ENCODE measurements at places on chromosomes 13 and 19.
A peak's percentile ranks its signal among the peaks of the same experiment; 100 is the strongest.

GRCh38 chr13:90585392-90585791 is 762.1 kb upstream of the MIR17HG start:
- no peak for DNase-seq

GRCh38 chr13:66071608-66072007 is 1158.5 kb downstream of the PCDH9 start:
- DNase-seq: no peak

DNA sequence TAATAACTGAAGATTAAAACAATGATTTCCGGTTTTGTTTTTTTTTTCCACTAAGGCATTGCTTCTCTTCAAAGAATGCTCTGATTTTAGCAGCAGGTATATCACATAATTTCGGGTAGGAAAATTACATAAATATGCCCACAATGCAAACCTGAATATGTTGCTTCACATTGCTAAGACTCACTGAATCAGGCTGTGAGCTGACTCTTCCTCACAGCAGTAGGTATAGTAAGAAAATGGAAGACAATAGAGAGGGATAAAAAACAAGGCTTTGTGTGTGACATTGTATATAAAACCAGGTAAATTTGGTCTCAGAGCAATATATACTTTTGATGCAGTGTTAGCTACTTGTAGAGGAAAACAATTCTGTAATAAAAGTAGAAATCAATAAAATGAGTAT is 1355.0 kb downstream of the OLFM4 start:
- DNase-seq: no peak

- DNase-seq: no peak
These were observed 3.3 kb upstream of the OPA3 start for GRCh38 chr19:45587873-45588272.

- DNase-seq: no peak
These were observed 7.1 kb upstream of the KL start for GRCh38 chr13:33008946-33009722.

- DNase-seq: no peak
These were observed 56.5 kb downstream of the CDK8 start for GRCh38 chr13:26310470-26310869.

GRCh38 chr13:27851096-27851850 is 59.0 kb downstream of the GSX1 start:
- DNase-seq: no peak

DNA sequence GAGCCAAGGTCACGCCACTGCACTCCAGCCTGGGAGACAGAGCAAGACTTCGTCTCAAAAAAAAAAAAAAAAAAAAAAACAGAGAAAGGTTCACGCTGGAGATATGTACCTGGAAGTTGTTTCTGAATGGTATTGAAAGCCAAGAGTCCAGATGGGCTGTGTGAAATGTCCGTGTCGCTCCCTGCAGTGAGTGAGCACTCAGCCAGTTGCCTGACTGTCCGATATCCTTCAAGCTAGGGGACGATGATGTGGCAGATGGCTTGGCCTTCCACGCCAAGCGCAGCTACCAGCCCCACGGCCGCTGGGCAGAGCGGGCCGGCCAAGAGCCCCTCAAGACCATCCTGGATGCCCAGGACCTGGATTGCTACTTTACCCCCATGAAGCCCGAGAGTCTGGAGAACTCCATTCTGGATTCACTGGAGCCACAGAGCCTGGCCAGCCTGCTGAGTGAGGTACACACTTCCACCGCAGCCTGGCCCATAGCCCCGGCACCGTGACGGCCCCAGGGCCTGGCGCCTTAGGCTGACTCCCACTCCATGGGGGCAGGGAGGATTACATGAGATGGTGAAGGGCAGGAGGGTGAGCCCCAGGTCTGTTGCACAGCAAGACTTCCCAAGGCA is 11.7 kb upstream of the OVOL3 start:
- DNase-seq: no peak

DNA sequence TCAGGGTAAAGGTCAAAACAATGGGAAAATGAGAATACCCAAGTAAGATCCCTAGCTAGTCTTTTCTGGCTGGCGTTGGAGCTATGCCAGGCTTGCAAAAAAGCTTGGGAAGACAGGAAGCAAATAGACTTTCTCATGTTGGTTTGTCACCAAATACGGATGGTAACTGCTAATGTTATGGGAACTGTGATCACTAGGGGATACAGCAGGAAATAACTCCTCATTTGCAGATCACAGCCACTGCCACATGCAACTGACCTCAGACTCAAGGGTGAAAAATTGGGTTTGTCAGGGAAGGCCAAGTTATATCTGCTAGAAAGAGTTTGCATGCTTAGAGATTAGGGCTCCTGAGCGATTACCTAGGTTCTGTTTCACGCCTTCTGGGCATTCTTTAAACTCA is 162.9 kb downstream of the NHLRC3 start:
- no peak for DNase-seq

GRCh38 chr13:80574113-80574850 is 233.4 kb upstream of the SPRY2 start:
- DNase-seq: no peak

GRCh38 chr13:78428646-78429045 is 174.7 kb downstream of the POU4F1 start:
- no peak for DNase-seq

GRCh38 chr13:25335856-25336255 is 34.4 kb downstream of the NUP58 start:
- DNase-seq: no peak

DNA sequence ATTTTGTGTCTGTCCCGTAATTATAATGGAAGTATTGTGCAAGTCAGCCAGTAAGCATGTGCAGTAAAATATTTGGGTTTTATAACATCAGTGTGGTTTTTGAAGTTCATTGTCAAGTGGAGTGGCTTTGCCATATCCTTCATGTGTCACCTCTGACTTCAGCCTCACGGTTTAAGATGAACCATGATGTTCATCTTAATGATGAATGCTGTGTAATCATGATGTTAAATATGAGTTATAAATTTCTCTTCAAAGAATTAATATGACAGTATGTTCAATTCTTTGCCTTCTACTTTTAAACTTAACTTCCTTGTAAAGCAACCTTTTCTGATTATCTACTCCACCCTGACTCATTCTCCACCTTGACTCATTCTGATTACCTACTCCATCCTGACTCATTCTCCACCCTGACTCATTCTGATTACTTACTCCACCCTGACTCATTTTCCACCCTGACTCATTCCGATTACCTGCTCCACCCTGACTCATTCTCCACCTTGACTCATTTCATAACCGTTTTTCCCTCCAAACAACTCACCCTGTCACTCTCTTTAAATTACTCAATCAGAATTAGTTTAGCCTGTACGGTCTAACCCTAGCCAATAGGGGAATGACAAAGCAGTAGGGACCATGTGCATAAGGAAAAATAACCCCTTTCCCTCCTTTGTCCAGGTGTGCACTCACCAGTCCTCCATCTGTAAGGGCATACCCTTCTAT is 50.3 kb upstream of the ANKRD10 start:
- DNase-seq: no peak

DNA sequence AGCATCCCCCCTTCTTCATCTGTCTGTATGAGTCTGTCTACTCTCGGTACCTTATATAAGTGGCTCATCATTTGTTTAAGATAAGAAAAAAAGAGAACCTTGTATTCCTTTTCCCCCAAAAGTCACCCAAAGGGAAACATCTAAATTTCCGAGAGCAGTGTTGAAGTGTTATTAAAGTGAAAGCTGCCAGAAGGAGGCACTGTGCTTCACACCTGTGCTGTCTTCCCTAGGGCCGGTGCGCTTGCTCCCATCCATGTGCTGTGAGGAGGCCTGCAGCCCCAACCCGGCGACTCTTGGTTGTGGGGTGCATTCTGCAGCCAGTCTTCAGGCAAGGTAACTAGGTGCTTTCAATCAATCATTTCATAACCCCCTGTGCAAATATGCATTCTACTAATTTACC is 97.5 kb downstream of the TNFRSF19 start:
- DNase-seq: no peak

GRCh38 chr19:1132552-1133383 is 29.0 kb downstream of the GPX4 start:
- DNase-seq: peak; percentile 38

DNA sequence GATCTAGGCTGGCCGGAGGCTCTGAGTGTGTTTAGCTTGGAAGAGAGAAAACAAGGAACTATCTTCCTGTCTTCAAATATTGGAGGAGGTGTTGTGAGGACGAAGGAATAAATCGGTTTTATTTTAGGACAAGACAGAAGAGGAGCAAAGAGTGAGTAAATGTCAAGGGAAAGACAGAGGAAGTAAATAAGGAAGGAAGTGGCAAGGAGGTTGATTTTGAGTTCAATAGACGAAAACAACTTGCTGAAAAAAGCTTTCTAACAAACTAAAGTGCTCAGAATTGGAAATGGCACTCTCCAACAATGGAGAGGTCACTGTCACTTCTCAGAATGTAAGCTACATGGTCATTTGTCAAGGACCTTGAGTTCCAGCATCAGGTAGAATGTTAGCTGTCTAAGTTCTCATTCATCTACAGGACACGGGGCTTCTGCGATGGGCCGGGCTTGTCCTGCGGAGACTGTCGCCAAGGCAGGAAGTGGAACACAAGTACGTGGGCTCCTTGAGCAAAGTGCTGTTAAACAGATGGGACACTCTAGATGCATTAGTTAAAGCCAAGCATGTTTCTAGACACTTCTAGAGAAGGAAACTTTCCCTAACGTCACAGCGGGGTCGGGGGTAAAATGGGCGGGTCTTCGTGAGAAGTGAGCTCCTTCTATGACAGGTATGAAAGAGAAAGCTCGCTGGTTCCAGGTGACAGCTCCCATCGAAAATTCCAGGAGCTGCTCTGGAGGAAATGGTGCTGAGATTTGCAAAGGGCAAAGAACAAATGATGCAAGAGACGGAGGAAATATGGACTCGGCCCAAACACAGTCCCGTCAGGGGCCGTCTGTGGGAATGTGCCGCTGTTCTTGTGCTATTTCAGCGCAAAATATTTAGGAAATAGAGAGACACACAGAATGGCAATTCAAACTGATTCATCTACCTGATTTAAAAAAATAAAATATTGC is 103.9 kb upstream of the UBL3 start:
- DNase-seq: peak; percentile 43

Data from CD4-positive, alpha-beta T cell treated with Interleukin-4 for 1 hour (primary cell).